IPS DF 19.7 (cell line): ENCODE measurements at places on chromosomes 13 and 19.

DNA sequence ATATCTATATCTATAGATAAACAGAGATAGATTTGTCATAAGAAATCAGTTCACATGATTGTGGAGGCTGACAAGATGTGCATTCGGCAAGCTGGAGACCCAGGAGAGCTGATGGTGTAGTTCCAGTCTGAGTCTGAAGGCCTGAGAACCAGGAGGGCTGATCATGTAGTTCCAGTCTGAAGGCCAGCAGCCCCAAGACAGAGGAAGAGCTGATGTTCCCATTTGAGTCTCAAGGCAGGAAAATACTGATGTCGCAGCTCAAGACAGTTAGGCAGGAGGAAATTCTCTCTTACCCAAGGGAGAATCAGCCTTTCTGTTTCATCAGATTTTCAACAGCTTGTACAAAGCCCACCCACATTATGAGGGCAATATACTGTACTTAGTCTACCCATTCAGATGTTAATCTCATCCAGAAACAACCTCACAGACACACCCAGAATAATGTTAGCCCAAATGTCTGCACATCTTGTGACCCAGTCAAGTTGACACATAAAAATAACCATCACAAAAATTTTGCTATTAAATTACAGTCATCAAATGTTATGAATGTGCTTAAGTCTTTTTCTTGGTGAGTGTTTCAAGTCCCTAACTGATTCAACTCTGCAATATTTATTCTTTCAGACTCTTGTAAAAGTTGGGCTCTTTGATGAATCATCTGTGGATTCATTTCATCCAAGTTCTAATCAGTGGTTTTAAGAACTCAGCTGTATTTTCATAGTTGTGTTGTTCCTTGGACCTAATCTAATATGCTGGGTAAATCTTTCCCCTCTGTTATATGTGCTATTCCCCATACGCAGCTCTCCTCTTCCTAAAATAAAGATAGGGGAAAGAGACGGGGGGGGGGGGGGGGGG is 22.7 kb upstream of the LRCH1 start:
- DNase-seq, result no peak

- no peak for DNase-seq
Measured at GRCh38 chr13:22432690-22433089, 748.1 kb upstream of the SGCG start.

GRCh38 chr19:23887642-23888041 is 27.0 kb upstream of the ZNF726 start:
- DNase-seq, result no peak

DNA sequence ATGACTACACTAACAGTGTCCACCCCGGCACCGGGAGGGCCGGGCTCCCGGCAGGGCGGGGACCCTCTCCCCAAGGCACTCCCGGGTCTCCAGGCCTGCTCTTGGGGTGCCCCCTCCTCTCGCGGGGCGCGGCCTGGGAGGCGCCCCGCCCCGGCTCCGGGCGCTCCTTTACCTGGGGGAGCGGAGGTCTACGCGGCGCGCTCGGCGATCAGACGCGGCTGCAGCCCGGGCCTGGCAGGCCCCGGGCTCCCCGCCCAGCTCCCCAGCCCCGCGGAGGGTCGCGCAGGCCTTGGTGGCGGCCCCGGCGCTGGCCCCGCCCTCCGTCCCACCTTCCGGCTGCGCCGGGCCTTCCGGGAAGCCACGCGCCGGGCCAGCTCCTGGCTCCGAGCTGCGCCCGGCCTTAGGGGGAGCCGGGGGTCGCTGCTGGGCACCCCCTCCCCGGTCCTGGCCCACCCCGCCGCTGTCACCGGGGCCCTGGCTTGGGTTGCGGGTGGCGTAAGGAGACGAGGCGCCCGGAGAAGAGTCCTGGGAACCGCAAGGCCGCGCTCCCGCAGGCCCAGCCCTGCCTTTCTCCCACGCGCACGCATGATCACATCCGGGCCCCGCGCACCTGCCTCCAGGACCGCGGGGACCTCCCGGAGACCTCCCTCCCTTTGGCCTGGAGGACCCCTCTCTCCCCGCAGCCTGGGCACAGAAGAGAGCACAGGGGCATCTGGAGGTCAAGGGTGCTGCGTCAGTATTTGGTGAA is at the start of gene C19orf12:
Gene C19orf12 (minus strand): TSS at position 309 of the 748 bp plus-strand sequence. CDS start 6,848 bp downstream, outside the sequence.
- DNase-seq, result no peak

GRCh38 chr13:46684287-46685001 is 112.5 kb downstream of the ESD start:
- DNase-seq, result peak; percentile 69
